ENCODE measurements at places on chromosomes 1 and 21.

GRCh38 chr1:43703836-43704235, 3.5 kb upstream of the ST3GAL3 start:
- no peak for DNase-seq

DNA sequence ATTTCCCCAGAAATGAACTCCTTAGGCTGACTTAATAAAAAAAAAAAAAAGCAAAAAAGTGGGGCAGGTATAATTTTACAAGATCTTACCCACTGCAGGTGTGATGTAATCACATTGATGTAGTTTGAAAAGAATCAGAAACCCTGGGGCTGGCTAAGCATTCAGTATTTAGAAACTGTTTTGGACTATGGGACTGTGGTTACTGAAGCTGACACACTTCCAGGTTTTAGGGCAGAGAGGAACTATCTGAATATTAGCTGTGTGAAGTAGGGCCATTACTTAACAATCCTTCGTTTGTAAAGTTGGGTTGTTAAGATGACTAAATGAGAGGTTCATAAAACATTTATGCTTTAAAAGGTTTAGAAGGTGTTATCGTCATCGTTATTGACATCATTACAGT, 165.3 kb downstream of the FASLG start:
- no peak for DNase-seq

DNA sequence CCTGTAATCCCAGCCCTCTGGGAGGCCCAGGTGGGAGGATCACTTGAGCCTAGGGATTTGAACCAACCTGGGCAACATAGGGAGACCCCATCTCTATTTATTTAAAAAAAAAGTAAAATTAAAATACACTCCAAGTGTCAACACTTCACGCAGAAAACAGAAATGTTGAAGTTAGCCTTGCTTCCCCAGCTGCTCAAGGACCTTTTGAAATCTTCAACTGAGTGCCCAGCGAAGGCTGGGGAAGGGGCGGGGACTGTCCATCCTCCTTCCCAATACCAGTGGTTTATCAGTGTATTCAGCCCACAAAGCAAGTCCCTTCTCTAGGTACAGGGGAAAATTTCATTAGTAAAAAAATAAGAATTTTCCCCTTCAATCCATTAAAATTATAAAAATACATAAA, 2.2 kb upstream of the DNAJC28 start:
- no peak for DNase-seq

- DNase-seq = no peak
Observed at GRCh38 chr1:230696722-230697437, 17.0 kb downstream of the AGT start.

- no peak for DNase-seq
Observed at GRCh38 chr1:34906222-34906621, 23.2 kb downstream of the DLGAP3 start.
